ENCODE measurements at places on chromosomes 2 and 18.

- no peak for DNase-seq
Observed at GRCh38 chr2:132478461-132479105, 62.0 kb downstream of the GPR39 start.

DNA sequence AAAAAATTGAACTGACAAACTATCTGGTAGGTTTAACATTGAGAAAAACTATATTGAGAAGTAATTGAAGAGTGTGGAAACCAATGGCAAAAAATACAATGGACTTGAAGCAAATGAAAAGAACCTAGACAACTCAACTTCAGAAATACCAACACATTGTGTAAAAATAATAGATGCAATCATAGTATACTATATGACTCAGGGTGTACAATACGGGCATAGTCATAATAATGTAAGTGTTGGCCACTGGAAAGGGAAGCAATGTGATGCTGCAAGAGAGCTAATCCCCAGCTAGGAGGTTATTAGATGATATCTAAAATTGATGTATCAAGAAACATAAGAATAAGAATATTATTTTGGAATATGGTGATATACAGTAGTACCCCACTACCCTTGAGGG, 45.3 kb downstream of the SMAD7 start:
- DNase-seq: peak; percentile 70

DNA sequence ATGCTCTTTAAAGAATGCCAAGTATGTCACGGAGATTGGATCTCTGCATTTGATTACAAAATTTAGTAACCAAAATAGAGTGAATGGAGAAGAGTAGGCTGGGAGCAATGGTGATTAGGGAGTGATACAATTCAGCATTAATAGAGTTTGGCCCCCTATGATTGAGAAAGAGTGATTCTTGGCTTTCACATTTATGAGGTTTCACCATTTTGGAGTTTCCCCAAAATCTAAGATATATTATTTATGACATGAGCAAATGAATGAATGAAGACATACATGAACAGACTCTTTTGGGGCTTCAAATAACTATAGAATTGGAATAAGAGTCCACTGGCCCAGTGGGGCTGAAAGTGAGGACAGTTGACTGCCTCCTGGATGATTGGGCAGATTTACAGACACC, 255.2 kb downstream of the LPIN1 start:
- no peak for DNase-seq

GRCh38 chr2:230920167-230920566, 4.9 kb downstream of the GPR55 start:
- no peak for DNase-seq

- DNase-seq: no peak
Observed at GRCh38 chr2:136441979-136442714, 323.2 kb upstream of the THSD7B start.

GRCh38 chr2:62140426-62141141, 55.3 kb upstream of the B3GNT2 start:
- DNase-seq: peak; percentile 33

- DNase-seq: no peak
Observed at GRCh38 chr2:121282800-121283385, 2.1 kb downstream of the TFCP2L1 start.

GRCh38 chr2:193774166-193774565, 1579.4 kb upstream of the TMEFF2 start:
- DNase-seq: no peak

GRCh38 chr2:6893876-6894482, 16.4 kb downstream of the RSAD2 start:
- DNase-seq: no peak

- DNase-seq: no peak
Observed at GRCh38 chr2:74880054-74880728, 46.3 kb downstream of the HK2 start.

DNA sequence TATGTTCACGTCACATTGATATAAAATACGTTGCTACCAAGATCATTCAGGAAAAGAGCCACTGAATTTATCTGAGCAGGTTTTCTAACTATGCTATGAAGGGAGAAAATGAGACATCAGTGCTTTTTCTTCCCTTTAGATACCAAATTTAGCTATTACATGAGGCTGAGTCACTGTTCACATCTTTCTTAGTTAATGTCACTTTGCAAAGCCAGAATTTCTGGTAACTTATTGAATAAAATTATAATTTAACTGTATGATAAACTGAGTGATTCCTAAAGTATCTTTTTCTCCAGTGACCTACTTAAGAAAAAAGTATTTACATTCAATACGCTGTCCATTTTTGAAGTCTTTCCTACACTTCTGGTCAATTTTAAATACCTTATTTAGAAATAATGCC, 22.7 kb downstream of the C1D start:
- no peak for DNase-seq

DNA sequence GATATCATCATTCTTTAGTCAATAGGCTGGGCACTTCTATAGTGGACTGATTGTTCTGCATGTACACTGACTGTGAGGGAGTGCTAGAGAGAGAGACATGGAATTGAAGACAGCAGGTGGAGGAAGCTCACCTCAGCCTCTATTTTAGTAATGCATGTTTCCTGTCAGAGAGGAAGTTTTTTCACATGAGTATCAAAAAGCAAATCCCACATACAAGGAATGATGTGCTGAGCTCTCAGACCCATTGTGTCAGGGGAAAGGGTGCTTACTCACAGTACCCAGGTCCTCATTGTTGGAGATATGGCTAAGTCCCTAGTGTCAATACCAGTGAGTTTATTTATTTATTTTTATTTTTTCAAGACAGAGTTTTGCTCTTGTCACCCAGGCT, 9.9 kb upstream of the CDK15 start:
- no peak for DNase-seq

GRCh38 chr2:128635361-128635900, 316.8 kb upstream of the HS6ST1 start:
- no peak for DNase-seq

- no peak for DNase-seq
Observed at GRCh38 chr2:241842620-241843211, 16.0 kb downstream of the PDCD1 start.

GRCh38 chr2:175698061-175698460, 304.0 kb downstream of the LNPK start:
- DNase-seq: no peak

GRCh38 chr2:130892793-130893785, 56.4 kb downstream of the ARHGEF4 start:
- DNase-seq: no peak

DNA sequence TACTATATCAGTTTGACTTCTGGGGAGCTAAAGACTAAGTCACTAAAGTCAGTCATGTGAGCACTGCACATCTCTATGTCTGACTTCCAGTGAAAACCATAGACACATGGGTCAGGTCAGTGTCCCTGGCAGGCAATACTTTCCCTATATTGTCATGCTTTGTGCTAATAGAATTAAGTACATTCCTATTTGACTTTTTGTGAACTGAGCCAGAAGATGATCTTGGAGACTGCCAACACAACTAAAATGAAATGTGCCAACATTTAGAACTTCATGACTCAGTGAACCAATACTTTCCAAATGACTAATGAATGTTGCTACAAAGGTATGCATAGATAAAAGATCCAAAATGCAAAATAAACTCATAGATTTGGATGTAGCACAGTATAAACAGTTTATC, 820.8 kb upstream of the FAM98A start:
- DNase-seq: peak; percentile 26

GRCh38 chr2:29281086-29281915, 166.1 kb downstream of the CLIP4 start:
- DNase-seq: peak; percentile 50

GRCh38 chr2:168626096-168626495, 170.0 kb downstream of the CERS6 start:
- no peak for DNase-seq

DNA sequence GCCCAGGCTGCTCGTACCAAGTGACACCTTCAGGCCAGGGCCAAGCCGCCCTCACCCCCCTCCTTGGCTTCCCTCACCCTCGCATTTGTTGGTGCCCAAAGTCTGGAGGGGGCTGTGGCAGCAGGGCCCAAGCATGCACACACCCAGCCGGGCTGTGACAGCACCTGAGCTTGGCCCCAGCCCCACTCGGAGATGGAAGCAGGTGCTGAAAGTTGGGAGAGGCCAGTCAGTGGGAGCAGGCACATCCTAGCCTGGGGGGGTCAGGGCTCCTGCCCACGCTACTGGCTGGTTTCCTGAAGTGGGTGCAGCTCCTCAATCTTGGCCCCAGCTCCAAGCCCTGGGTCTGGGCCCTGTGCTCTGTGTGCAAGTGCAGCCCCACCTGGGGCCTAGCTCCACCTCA, 228.0 kb downstream of the RDH14 start:
- no peak for DNase-seq

DNA sequence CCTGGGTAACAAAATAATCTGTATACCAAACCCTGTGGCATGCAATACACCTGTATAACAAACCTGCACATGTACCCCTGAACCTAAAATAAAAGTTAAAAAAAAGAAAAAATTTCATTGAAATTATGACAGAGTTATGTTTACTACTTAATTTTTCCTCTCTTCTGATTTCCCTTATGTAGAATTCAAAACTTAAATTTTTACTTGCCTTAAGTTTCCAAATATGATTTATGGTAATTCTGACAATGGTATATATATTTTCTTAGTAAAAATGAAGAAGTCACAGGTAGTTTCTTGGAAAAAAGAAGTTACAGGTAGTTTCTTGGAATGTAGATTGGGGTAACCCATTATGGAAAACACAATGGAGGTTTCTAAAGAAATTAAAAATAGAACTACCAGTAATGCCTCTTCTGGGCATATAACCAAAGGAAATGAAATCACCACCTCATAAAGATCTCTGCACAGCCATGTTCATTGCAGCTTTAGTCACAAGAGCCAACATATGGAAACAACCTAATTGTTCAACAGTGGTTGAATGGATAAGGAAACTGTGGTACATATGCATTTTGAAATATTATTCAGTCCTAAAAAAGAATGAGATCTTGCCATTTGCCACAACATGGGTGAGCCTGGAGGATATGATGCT, 164.9 kb downstream of the BABAM2 start:
- peak; percentile 28 for DNase-seq

GRCh38 chr2:84904717-84905174, 710 bp upstream of the TMSB10 start:
- peak; percentile 33 for DNase-seq

DNA sequence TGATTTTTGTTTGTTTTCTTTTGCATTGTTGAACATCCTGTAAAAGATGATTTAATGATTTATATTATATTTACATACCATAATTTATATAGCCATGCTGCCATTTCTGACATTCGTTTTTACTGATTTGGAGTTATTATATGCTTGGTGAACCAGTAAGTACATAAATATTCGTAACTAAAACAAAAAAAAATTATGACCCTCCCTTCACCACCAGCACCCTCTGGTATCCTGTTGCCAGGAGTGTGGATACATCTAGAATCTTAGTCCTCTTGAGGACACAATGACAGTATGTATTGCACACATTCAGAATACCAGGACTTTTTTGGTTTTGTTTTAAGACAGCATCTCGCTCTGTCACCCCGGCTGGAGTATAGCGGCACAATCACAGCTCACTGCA, 43.9 kb upstream of the B3GNT7 start:
- DNase-seq: no peak

DNA sequence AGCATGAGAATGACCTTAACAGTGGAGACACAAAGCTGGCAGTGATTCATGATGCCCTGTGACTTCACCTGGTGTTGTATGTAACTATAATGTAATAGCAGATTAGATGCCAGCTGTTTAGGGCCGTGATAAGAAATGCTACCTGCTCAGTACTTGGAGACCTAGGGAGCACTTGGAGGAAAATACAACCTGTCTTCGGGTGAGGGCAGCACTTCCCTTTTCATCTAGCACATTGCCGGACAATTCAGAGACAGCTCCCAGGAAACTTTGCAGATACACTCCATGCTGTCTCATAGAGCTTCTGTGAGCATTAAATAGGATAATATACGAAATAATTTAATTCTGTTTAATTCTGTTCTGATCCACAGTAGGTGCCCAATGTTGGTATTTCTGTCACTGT, 668.5 kb downstream of the TSN start:
- no peak for DNase-seq

GRCh38 chr18:47696870-47697269, 233.6 kb downstream of the SMAD2 start:
- no peak for DNase-seq

DNA sequence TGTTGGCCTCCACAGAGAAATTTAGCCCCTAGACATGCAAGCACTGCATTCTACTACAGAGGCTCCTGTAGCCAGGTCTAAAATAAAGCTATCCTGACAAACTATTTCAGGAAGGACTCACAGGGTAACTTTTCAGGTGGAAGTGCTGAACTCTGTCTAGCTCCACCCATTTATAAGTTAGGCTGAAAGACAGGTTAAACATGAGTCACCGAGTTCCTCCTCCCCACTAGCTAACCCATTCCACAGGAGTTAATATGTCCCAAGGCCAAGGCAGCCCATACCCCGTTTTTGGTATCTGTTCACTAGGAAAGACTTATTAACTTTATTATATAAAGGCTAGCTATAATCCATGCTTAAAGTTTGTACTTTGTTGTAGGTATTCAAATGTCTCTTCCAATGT, 3.5 kb downstream of the CWC22 start:
- peak; percentile 81 for DNase-seq

DNA sequence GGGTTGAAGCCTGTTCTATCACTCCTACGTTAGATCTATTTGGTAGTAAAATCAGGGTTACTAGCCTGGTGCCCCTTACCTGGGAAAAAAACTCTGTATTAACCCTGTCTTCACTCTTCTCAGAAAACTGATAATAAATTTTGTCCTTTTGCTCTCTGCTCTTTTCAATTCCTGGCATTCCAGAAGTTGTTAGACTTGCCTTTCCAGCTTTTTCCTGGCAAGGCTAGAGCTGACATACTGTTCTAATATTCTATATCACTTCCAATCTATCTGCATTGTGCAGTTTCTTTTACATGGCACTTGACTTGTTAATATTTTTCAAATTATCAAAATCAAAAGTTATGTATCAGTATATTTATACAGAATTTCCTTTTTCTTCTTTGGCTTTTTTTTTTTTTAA, 162.2 kb downstream of the FIGN start:
- peak; percentile 50 for DNase-seq

- DNase-seq: peak; percentile 46
Observed at GRCh38 chr2:107721178-107721577, 105.5 kb upstream of the RGPD4 start.

- no peak for DNase-seq
Observed at GRCh38 chr18:25247725-25248124, 104.2 kb downstream of the ZNF521 start.

- DNase-seq: no peak
Observed at GRCh38 chr2:95010126-95010525, 15.4 kb upstream of the MAL start.

DNA sequence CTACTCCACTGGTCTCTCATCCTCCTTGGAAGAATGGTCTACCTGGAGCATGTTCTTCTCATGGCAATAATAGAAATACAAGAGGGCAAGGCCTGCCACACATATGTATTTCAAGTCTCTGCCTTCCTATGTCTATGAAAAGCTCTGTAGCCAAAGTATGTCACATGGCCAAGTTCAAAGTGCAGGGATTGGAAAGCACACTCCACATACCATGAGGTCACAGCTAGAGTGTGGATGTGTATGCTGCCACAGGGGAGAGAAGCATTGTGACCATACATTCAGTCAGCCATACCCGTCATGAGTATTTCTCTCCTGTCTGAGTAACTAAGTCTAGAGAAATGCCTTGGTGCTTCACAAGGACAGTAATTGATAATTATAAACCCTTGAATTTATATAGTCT, 8.8 kb upstream of the EIF2AK3 start:
- DNase-seq: no peak

- DNase-seq: no peak
Observed at GRCh38 chr18:74190086-74190485, 41.8 kb downstream of the TIMM21 start.
